ENCODE measurements at places on chromosomes 6 and 20. TPM values are rescaled to one million over a fixed set of nuclear protein-coding genes. Genes with fewer than 3 reads are reported as not detected.

The HLA-DOB gene
- 0.05 TPM for total RNA-seq

The PRDM13 gene
- total RNA-seq: 1.3 TPM

The PEX3 gene
- 10.4 TPM for total RNA-seq

The POLR1C gene
- total RNA-seq: 45.8 TPM

The LAMA2 gene
- 0.70 TPM for total RNA-seq

The PGC gene
- total RNA-seq: 0.09 TPM
